Stimulated activated naive B cell treated with anti-CD40 and anti-IgM and Interleukin-4, amounts not matched to agents 10 μg/mL and 1 μg/mL and 100 μg/mL, for 72 hours (primary cell): ENCODE measurements at places on chromosomes 1 and 21.
A peak's percentile ranks its signal among the peaks of the same experiment; 100 is the strongest.

DNA sequence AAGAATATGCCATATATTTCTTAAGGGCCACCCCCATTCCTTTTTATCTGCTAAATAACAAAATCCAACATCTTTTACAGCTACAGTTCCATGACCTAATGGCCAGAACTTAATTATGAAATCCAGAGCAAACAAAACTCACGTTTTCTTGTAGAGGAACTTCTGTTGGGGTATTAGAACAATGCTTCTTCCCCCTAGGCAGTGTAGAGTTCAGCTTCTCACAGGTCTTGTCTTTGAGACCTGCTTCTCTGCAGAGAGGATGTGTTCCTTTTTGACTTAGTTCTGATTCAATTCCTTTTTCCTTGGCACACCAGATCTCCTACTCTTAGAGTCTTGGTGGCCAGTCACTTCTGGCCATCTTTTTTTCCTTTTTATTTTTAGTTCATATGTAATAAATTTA, 22.2 kb downstream of the VAV3 start:
- peaks cover 3% of the 10 kb centered on the region for H3K36me3 ChIP-seq

DNA sequence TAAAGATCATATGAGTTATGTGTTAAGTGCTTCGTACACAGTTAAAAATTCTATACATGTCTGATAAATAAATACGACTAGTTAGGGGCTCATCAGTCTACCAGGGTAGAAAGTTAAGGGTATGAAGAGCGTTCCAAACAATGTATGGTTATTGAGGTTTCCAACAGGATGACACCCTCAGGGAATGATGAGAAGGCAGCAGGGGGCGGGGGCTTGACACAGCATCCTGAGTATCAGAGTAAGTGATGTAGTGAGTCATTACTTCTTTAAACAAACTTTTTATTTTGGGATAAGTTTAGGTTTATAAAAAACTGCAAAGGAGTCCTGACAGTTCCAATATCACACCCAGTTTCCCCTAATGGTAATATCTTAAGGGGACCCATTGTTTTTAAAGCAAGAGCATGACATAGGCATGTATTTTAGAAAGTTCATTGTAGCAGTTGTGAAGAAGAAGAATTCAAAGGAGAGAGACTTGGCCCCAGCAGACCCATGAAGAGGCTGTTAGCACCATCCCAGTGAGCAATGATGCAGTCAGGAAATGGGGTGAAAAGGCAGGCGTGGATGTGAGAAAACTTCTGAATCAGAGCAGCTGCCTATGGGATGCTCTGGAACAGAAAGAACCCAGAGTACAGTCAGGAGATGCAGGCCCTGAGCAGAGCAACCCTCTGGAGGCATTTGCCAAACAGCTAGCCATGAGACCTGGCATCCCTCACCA, 15.0 kb upstream of the PSMB2 start:
- peaks cover 23% of the 10 kb centered on the region for H3K27me3 ChIP-seq
- H3K4me3 ChIP-seq, result no peak overlapping the region
- H3K36me3 ChIP-seq, result no peaks in the 10 kb centered on the region

DNA sequence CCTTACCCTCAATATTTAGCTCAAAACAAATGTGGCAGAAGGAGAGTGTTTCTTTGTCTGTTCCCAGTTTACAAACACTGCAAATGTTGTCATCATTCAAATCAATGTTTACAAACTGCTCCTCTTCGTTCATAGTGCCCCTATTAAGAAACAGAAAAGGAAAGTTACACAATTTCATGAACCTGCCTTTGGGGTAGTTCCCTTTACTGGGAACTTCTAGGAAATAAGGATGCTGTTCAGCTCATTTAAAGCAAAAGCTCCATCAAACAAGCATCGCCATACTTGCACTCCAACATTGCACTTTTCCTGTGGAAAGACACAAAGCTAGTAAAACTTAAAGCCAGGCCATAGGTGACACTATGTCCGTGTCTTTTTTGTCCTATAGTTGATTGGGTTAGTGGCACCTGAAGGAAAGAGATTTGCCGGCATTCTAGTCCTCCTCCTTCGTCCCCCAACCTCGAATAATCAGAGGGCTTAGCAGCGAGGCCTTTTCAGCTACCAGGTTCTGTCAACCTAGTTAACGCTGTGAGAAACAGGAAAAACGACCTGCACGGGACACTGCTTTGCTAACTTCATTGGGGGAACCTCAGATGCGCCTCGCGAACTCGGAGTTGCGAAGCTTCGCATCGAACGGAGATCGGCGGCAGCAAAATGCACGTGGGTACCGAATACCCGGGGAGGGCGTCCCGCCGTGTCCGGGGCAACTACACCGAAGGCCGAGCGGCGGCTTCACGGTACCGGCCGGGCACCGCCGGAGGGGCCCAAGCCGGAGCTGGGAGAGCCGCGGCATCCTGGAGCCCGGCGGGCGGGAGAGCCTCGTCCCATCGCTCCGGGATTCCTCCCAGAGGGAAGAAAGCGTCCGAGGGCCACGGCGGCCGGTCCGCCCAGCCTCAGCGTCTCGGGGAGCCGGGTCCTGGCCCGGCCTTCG, 706 bp downstream of the C21orf91 start:
- no peaks in the 10 kb centered on the region for H3K27me3 ChIP-seq
- H3K4me3 ChIP-seq, result peak overlapping the region; percentile 95
- DNase-seq, result peak; percentile 37
- H3K27ac ChIP-seq, result peak overlapping the region; percentile 95
- peaks cover 10% of the 10 kb centered on the region for H3K36me3 ChIP-seq
- H3K4me1 ChIP-seq, result peaks cover 27% of the 10 kb centered on the region

DNA sequence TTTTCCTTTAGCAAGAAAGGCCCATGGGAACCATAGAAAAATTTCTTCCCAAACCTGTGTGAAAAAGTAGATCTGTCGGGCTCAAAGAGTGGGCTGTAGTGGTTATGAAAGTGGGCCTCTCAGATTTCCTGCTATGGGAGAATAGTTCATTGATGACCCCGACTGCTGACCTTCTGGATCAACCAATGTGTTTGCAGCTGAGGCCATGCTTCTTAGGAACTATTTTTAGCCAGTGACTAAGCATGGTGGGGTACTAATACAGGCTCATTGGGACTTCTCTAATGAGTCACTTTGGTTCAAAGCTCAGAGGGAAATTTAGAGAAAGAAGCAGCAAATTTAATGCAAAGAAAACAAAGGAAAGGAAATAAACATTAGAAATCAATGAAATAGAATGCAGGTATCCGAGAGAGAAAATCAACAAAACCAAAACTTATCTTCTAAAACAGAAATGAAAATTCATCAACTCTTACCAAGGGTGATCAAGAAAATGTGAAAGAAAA, 12.6 kb upstream of the PSMA5 start:
- H3K36me3 ChIP-seq, result peaks cover 7% of the 10 kb centered on the region
- H3K4me3 ChIP-seq, result no peak overlapping the region
- H3K27me3 ChIP-seq, result peaks cover 8% of the 10 kb centered on the region
- no peaks in the 10 kb centered on the region for H3K4me1 ChIP-seq
- no peak for DNase-seq

DNA sequence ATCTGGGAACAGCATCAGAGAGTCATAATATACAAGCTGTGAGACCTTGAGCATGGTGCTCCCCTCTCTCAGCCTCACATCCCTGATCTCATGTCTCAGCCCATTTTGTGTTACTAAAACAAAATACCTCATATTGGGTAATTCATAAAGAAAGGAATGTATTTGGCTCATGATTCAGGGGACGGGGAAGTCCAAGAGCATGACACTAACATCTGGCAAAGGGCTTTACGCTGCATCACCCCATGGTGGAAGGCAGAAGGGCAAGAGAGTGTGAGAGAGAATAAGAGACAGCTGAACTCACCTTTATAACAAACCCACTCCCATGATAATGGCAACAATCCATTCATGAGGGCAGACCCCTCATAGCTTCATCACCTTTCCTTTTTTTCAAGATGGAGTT, 36.5 kb downstream of the RNASEL start:
- no peak overlapping the region for H3K4me3 ChIP-seq
- DNase-seq, result no peak
- no peak overlapping the region for H3K27ac ChIP-seq
- H3K27me3 ChIP-seq, result no peaks in the 10 kb centered on the region
- H3K36me3 ChIP-seq, result no peaks in the 10 kb centered on the region

DNA sequence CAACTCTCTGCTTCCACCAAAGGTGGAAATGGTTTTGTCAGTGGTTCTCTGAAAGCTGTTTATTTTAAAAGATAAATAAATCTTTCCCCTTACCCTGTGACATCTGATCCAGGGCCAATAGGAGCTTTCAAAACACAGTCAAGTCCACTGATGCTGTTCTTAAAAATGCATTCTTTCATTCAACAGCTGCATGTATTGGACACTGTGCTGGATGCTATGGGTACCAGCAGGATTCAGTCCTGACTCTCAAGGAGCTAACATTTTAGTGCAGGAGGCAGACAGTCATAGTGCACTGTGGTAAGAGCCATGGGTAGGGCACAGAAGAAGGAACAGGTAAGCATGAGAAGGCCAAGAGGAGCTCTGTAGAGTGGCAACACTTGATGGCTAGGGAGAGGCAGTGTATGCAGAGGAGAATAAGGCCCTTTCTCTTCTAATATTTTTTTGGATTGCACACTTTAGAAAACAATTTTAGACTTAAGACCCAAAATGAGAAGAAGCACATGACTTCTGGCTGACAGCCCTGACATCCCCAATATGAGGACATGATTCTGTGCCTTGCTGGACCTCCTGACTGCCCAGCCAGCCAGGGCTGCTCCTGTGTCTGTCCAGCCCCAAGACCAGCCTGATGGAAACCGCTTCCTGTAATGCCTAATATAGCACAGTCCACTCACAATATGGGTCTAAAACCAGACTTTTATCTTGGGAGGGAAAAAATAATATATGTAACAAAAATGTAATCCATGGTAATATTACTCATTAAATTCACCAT, 207.3 kb downstream of the SDCCAG8 start:
- no peak for DNase-seq

DNA sequence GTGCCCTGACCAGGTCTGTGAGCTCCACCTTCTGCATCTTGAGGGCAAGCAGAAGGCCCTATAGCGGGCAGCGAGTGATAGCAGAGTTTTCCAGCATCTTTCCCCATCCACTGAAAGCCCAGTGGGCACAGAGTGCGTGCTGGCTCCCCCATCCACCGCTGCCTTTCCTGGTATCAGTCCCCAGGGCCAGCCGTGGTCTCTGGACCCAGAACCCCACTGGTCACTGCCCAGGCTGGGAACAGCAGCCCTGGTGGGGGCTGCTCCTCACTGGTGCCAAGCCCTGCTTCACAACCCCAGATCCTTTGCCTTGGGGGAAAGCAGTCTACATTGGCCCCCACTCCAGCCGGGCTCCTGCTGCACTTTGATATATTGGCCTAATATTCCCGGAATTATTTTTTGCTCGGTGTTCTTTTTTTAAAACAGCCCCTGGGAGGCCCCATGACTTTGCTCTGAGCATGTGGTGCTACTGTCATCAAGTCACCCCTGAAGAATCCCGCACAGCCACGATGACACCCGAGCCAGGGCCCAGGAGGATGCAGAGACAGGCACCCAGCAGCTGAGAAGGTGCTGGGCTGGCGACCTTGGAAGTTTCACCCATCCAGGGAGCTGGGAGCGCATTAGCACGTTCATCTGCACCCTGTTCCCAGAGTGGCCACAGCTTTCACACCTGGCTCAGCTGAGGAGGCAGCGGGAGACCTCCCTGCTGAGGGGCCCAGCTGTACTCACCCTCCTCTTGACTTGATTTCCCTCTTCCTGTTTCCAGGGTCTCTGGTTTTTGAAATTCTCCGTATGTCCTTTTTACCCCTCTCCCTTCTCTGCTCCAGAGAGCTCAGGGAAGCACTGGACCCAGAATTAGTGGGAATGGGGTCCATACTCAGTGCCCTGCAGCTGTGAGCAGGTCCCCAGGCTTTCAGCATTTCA, 56.9 kb downstream of the KLHDC7A start:
- no peaks in the 10 kb centered on the region for H3K36me3 ChIP-seq
- H3K4me1 ChIP-seq, result no peaks in the 10 kb centered on the region
- no peak for DNase-seq

DNA sequence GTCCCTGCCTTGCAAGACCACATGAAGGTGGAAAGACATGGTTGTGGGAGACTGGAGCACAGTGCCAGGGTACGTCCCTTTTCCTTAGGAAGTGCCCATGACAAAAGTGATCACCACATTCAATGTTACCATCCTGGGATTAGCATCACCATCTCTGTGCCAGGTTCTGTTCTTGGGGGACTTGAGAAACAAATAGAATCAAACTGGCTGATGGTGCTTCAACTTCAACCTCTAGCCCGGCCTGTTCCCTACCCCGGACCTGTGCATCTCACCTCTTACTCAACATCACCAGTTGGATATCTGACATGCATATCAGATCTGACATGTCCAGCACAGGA, 153.3 kb downstream of the GRIK3 start:
- no peaks in the 10 kb centered on the region for H3K36me3 ChIP-seq
- no peak for DNase-seq
- H3K4me3 ChIP-seq, result no peak overlapping the region

- no peak overlapping the region for H3K4me3 ChIP-seq
- no peak for DNase-seq
- H3K36me3 ChIP-seq, result no peaks in the 10 kb centered on the region
- H3K4me1 ChIP-seq, result no peaks in the 10 kb centered on the region
Measured at GRCh38 chr1:22317231-22317919, 134.3 kb upstream of the ZBTB40 start.

DNA sequence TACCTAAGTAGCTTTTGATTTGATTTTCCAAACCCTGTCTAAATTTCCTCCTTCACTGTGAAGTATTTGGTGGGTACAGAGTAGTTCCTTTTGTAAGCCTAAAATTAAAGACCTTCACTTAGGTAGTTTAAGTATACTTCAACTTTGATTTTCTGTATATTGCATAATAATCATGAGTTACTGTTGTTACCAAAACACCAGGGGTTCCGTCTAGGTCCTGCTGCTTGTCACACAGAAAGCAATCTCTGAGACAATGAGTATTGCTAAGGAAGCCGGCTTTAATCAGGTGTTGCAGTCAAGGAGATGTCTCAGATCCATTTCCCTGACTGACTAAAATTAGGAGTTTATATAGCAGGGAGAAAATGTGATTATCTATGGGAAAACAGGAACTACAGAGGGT, 15.3 kb downstream of the RPS6KC1 start:
- H3K27me3 ChIP-seq, result no peaks in the 10 kb centered on the region
- H3K4me3 ChIP-seq, result no peak overlapping the region
- peaks cover under 1% of the 10 kb centered on the region for H3K36me3 ChIP-seq
- H3K4me1 ChIP-seq, result peaks cover 21% of the 10 kb centered on the region
- no peak overlapping the region for H3K27ac ChIP-seq

- DNase-seq, result no peak
- peaks cover 5% of the 10 kb centered on the region for H3K36me3 ChIP-seq
- H3K4me3 ChIP-seq, result peak overlapping the region; percentile 73
- peak overlapping the region; percentile 74 for H3K27ac ChIP-seq
- H3K4me1 ChIP-seq, result peaks cover 16% of the 10 kb centered on the region
Measured at GRCh38 chr1:32892368-32893197, 6.3 kb downstream of the HPCA start.

- H3K36me3 ChIP-seq, result no peaks in the 10 kb centered on the region
- no peak overlapping the region for H3K4me3 ChIP-seq
- H3K27ac ChIP-seq, result no peak overlapping the region
Measured at GRCh38 chr1:116763116-116763786, 9.0 kb downstream of the CD2 start.

DNA sequence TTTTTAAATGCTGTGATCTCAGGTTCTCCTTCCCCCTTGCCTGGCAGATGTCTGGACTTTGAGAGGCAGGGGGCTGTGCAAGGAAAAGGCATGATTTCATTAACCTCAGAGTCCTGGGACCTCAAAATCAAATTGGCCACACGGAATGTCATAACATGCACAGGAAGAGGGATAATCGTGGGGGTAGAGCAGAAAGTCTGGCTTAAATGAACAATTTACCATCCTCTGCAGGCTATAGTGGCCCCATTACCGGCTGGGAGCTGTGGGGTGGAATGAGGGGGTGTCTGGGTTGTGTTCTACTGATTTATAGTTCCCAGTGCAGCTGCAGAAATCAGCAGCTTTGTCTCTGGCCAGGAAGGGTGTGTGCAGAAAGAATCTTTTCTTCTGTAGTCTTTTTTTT, 10.8 kb downstream of the OPRD1 start:
- H3K4me3 ChIP-seq, result no peak overlapping the region
- no peaks in the 10 kb centered on the region for H3K36me3 ChIP-seq
- peaks cover 13% of the 10 kb centered on the region for H3K27me3 ChIP-seq
- no peaks in the 10 kb centered on the region for H3K4me1 ChIP-seq
- no peak overlapping the region for H3K27ac ChIP-seq
- no peak for DNase-seq
